Stimulated activated CD4-positive, alpha-beta T cell treated with anti-CD3 and anti-CD28 coated beads, Interleukin-4, amount 100 ng/mL, for 48 hours (primary cell): ENCODE measurements at places on chromosomes 3 and 15.

DNA sequence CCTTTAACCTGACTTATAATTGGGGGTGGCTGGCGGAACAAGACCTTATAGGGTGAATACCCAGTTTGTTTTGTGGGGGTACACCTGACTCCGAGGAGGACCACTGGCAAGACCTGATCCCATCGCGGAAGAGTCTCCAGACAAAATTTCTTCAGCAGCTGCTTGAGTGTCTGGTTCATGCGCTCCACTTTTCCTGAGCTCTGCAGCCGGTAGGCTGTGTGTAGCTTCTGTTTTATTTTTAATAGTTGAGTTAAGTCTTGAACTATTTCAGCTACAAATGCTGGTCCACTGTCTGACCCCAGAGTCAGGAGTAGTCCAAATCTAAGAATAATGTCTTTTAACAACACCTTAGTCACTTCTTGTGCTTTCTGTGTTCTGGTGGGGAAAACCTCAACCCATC lies 21.2 kb upstream of the NOX5 start:
- DNase-seq: no peak

- no peak for DNase-seq
These were observed 20.9 kb downstream of the PDE8A start for GRCh38 chr15:85002517-85002916.

DNA sequence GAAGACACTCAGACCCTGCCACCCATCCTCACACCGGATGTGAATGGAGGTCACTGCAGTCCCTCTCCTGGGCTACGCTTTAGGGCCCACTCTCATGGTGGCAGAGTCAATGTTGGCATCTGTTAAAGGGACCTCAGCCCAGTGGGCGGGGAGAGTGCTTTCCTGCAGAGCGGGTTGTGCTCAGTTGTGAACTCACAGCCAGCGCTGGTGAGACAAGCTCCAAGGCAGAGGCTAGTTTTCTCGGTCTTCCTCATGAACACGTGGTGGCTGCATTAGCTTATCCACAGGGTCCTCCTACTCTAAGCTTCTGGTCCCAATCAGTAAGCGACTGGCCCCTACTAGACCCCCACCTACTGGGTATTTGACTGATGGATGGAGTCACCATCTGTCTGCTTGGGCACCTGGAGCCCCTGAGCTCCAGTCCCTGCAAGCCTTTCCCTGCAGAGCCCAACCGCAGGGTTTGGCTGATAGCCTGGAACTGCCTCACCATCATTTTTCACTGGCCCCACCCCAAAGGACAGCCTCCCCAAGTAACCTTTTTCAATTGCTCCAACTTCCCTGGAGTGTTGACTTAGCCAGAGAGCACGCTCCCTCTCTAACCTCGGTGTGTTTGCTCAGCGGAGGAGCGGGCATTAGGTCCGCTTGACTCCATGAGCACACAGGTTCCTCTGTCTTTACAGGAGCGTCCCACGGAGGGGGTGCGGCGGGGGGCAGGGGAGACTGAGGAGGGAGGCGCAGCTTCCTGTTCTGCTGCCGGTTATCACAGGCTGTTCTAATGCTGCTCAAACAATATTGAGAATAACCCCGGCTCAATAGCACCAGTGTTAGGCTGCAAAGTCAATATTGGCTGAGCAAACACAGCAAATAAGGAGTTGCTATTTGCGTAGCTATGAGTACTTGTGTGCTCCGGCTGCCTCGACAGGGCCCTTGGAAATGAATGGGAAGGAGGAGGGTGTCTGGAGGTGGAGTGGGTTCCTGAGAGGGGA lies 141.7 kb downstream of the RPLP1 start:
- DNase-seq: no peak

DNA sequence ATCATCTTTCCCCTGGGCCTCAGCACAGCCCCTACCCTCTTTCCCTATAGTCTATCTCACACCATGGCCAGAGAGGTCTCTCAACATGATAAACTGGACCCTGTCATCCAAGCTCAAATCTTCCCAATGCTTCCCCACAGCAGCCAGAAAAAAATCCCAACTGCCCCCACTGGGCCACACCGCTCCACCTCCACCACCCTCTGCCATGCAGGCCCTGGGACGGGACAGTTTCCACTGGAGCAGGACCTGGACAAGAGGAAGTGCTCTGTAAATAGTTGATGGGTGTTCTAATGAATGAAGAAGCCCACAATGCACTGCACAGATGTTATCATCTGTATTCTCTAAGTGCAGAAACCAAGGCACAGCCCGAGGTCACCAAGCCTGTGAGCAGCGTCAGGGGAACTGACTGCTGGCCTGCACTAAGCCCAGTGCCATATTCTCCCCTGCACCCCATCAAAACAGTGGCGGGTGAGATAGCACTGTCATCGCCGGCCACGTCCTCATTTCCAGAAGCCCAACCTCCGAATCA lies 161.1 kb downstream of the NUP210 start:
- DNase-seq: no peak

- DNase-seq: no peak
These were observed 81.3 kb downstream of the ADCY5 start for GRCh38 chr3:123367467-123368154.

DNA sequence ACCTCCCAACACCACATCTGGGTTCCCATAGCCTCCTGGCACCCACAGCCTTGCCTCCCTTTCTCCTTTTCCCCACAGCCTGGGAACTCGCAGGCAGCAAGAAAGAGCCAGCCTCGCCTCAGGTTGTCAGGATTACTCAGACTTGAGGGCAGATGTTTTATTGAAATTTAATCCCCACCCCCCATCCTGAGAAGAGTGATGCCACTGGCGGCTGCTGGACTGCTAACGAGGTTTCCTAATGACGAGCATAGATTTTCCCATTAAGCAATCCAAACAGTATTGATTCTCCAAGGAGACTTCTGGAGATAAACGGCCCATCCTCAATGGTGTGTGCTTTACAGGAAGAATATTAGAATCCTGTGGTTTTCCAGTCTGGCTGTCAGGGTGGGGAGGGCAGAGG lies 13.7 kb downstream of the SHF start:
- no peak for DNase-seq

- DNase-seq: no peak
These were observed 1.6 kb upstream of the UBE2Q2 start for GRCh38 chr15:75841626-75842025.

DNA sequence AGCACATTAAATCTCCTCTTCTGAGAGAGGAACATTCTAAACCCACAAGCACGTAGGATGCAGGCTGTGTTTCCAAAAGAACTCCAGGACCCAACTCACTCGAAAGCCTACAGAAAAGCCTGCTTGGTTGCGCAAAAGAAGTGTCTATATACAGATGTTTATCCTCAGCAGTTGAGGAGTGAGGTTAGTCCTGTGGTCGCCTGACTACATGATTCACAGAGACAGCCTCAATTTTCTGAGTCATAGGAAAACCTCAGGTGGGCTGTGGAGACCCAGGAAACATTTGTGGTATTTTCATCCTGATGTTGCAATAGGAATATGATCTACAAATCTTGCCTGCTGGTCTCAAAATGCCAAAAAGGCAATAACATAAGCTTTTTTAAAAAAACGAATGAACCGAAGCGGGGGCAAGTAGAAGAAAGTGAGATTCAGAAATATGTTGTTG lies 183.8 kb upstream of the THRB start:
- no peak for DNase-seq

DNA sequence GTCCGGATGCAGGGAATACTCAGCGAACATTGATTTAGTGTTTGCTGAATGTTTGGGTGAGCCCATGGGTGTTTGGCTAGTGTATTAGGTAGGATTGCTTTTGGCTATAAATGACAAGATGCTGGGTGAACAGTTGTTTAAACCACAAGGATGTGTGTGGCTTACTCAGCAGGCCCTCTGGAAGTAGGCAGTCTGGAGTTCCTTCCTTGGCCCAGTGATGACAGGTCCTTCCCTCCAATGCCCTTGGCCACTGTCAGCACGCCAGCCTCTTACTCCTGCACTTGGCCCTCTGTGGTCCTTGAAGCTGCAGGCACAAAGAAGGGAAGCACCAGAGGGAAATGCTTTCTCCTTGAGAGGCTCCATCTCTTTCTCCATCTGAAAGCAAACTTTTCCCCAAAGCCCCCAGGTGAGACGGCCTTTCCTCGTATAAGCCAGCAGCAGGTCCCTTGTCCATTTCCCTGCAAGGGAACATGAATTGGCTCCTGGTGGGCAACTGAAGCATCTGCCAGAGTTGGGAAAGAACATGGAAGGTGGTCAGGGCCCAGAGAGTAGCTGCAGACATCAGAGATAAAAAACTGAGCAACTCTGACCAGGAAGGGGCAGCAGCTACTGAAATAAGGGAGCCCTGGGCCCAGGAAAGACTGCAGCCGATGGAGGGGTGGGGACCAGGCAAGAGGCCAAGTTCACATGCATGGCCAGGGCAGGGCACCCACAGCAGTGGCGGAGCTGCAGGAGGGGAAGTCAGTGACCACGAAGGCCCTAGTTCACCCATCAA lies 105.0 kb downstream of the TPRA1 start:
- DNase-seq: no peak

GRCh38 chr3:112297714-112298113 lies 3.7 kb upstream of the SLC9C1 start:
- DNase-seq: no peak

- no peak for DNase-seq
These were observed 103.7 kb downstream of the PDZRN3 start for GRCh38 chr3:73520931-73521461.

DNA sequence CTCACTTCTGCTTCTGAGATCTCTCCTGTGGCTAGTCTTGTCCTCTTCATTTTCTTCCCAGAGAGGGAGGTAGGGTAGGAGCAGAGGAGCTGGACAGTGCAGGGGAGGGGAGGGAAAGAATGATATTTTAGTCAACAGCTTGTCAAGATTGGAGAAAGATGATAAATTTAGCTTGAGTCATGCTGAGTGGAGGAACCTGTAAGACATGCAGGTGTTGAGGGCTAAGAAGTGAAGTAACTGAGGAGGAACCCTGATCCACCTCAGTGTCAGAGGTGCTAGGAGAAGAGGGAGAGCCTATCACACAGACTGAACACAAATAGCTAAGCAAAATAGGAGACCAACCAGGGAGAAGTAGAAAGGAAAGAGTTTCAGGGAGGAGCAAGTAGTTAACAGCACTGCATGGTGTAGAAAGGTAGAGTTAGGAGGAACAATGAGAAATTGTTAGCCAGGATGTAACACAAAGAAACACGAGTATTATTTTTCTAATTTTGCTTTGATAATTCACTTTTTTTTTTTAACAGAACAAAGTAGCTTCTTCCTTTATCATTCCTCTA lies 108.2 kb upstream of the CHRM5 start:
- DNase-seq: no peak

DNA sequence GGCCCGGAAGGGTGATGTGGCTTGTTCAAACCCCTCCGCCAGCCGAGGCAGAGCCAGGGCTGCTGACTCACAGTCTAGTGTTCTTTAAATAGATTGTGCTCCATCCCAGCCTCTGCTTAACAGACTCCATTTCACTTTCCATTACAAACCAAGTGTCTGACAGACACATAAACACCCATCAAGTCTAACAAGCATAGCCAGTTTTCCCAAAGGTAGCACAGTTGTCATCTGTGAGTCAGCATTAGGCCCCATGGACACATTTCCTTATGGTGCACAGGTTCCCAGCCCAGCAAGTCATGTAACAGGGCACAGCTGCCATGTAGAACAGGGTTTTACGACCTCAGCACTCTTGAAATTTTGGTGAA lies 109.9 kb upstream of the RAP2B start:
- DNase-seq: no peak

- no peak for DNase-seq
These were observed 5.1 kb downstream of the CTNNB1 start for GRCh38 chr3:41204369-41204768.

- DNase-seq: no peak
These were observed 729.7 kb downstream of the ROBO1 start for GRCh38 chr3:79038057-79038456.

DNA sequence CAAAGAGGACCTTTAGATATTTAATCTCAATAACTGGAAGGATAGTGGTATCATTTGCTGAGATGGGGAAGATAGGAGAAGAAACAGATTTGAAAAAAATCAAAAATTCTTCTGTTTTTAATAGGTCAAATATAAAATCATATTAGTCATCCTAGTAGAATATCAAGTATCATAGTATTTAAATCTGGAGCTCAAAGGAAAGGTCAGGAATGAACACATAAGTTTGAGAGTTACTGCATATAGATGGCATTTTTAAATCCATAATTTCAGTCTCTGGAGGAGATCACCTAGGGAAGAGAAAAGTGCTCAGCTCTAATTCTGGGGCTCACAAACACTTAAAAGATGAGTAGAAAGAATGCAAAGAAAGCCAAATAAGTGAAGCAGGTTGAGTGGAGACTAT lies 24.9 kb upstream of the CFAP20DC start:
- no peak for DNase-seq

DNA sequence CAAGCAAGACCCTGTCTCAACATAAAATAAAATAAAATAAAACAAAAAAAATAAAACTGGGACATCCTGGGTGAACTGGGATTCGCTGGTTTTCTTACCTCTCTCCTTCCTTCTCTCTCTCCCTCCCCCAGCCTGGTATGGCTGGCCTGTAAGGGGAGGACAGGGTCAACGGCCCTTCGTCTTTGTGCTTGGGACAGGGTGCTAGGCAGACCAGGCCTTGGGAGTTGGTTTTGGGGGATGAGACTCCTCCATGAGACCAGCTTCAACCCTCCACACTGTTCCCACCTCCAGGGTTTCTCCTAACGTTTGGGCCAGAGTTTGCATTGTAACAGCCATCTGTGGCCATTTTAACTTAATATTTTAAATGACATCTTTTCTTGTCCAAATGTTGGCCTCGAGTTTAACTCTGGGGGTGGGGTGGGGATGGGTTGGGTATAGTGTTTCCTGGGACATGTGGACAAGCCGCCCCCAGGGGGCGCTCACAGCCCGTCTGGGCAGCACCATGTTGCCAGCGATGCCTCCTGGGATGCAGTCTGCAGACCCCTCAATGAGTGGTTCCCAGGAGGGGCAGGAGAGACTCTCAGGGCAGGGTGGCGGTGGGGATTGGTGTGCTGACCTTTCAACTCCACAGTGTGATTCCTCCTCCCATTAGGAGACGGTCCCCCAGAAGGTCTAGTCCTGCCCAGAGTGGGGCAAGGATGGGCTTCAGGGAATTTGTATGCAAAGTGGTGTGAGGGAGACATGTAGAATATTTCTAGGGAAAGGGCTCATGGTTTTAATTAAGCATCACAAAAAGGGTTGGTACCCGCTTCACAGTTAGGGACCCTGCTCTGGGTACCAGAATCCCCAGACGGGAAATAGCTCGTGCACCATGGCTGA lies 37.7 kb upstream of the LCTL start:
- peak; percentile 49 for DNase-seq

GRCh38 chr3:158809642-158810041 lies 7.8 kb downstream of the MFSD1 start:
- DNase-seq: no peak

DNA sequence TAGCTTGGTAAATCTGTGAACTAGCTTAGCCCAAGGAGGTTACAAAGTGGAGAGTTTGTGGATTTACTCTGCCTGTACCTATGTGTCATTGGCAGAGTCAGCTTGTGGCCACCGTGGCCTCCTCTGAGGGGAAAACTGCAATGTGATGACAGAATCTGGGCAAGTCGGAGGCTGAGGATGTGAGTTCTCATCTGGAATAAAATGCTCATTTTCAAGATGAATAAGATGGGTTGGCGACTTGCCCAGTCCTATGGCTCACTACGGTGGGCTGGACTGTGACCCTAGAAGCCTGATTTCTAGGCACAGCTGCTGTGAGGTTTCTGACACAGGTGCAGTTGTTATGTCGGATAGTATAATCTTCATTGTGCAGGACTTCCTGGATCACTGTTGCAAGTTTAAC lies 83.7 kb downstream of the ETV5 start:
- DNase-seq: peak; percentile 46

- DNase-seq: no peak
These were observed 348.9 kb upstream of the CBLB start for GRCh38 chr3:106217745-106218144.
